Right ventricle myocardium inferior (tissue), 1 donor: ENCODE measurements at places on chromosomes 2 and 18. TPM values are rescaled to one million over a fixed set of nuclear protein-coding genes. Genes with fewer than 3 reads are reported as not detected.

The HRH4 gene
- total RNA-seq: 0.19 TPM

The SEPTIN2 gene
- total RNA-seq: 150 TPM

The SLC19A3 gene
- total RNA-seq: 4.5 TPM

DNA sequence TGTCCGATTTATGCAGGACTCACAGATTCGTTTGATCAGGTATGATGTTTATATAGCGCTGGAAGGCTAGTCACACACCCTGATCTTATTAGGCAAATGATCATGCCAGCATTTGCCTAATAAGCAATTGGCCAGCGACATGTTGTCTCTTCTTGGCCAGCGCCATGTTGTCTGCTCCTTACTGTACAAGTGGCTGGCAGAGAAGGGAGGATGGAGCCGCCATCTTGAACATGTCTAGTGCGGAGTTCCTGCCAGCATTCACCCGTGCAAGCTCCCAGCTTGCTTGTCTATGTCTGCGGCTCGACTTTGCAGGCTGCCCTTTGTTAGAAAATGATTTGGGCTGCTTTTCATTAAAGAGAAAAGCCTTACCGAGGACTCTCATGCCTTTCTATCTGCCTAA, 106.3 kb downstream of the TFCP2L1 start:
- no peak for DNase-seq

GRCh38 chr2:71277536-71278103, 50.7 kb upstream of the PAIP2B start:
- DNase-seq: peak; percentile 79

- no peak for DNase-seq
Observed at GRCh38 chr2:96828874-96829273, 12.8 kb downstream of the CNNM3 start.

GRCh38 chr2:187475499-187476248, 27.6 kb upstream of the CALCRL start:
- DNase-seq: no peak

GRCh38 chr2:221816566-221816965, 244.5 kb upstream of the EPHA4 start:
- no peak for DNase-seq

DNA sequence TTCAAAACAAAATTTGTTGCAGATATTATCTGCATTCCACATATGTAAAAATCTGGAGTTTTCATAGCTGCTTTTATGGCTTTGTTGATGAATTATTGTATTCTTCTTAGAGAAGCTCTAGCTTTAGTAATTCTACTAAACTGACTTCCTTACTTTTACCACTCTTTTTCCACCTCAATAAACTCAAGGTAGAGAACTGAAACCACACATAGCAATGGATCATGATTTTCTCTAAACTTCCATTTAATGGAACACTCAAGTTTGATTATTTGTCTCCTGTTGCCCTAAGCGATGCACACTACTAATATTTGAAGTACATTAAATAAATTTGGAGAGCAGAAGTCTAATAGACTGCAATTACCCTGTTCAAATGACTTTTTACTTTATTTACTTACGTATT, 192.0 kb downstream of the NBAS start:
- no peak for DNase-seq

- DNase-seq: no peak
Observed at GRCh38 chr2:151071906-151072305, 189.8 kb downstream of the RBM43 start.

GRCh38 chr2:65835975-65836549, 403.7 kb upstream of the SPRED2 start:
- DNase-seq: no peak

DNA sequence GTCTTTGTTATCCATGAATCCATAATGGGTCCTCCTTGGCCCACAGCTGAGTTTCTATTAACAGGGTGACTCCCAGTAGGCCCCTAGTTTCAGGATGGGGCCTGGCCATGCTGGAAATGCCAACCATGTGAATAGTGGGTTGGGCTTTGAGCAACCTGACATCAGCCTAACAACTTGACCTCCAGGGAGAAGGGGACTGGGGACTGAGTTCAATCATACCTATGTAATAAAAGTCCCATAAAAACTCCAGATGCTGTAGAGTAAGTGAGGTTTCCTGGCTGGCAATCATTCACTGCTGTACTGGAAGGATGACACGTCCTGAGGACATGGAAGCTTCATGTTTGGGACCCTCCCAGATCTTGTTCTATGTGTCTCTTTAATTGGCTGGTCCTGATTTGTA, 7.9 kb downstream of the REV1 start:
- no peak for DNase-seq

DNA sequence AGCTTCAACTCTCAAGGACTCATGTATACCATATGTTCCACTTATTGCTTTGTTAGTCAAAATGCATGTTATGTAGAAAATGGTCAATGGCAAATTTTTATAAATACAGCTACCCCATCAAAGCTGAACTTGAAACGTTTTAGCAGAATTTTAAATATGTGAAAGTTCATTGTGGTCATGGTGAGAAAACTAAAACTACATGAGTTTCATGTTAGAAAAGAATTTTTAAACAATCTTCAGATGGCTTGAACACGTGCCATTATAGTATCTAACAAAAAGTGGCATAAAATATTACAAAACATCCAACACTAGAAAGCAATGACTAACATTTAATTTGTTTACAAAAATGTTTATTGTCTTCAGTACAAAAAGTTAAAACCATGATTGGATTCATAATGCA, 246.0 kb upstream of the KCNJ3 start:
- no peak for DNase-seq

GRCh38 chr2:136572335-136572734, 193.0 kb upstream of the THSD7B start:
- DNase-seq: peak; percentile 70

- DNase-seq: no peak
Observed at GRCh38 chr18:77820472-77820871, 570.8 kb downstream of the GALR1 start.

GRCh38 chr2:130756053-130756873, 923 bp downstream of the AMER3 start:
- DNase-seq: no peak

DNA sequence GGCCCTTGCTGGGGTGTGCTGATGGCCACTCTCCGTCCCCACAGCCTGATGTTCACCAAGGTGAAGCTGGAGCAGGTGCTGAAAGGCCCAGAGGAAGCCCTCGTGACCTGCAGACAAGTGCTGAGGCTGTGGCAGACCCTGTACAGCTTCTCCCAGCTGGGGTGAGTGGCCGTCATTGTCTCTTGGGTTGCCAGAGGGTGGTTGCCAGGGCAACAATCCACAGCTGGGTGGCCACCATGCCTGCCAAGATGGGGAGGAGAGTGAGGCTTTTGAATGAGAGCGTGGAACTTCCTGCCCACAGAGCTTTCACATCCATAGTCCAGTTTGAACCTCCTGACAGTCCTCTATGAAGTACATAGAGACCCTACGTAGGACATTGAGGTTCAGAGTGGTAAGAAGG, 108.8 kb downstream of the STPG4 start:
- no peak for DNase-seq

GRCh38 chr2:197986977-197987376, 182.6 kb downstream of the PLCL1 start:
- DNase-seq: no peak
